ENCODE measurements at places on chromosomes 3 and 15. TPM values are rescaled to one million over a fixed set of nuclear protein-coding genes. Genes with fewer than 3 reads are reported as not detected.

Gene ADCY5
- not detected for total RNA-seq

Gene ADAMTS9
- not detected for total RNA-seq

Gene CHRNA7
- total RNA-seq = 1.2 TPM

Gene BCHE
- not detected for total RNA-seq

Gene GOLGA8H
- 0.55 TPM for total RNA-seq

Gene INAFM2
- total RNA-seq = 16.7 TPM

Gene SAMD7
- not detected for total RNA-seq

Gene ERICH6
- total RNA-seq = not detected

Gene FGD5
- total RNA-seq = not detected

Gene SERINC4
- 0.24 TPM for total RNA-seq

- DNase-seq = no peak
Measured at GRCh38 chr3:32240159-32240545, 1.7 kb downstream of the CMTM8 start.

DNA sequence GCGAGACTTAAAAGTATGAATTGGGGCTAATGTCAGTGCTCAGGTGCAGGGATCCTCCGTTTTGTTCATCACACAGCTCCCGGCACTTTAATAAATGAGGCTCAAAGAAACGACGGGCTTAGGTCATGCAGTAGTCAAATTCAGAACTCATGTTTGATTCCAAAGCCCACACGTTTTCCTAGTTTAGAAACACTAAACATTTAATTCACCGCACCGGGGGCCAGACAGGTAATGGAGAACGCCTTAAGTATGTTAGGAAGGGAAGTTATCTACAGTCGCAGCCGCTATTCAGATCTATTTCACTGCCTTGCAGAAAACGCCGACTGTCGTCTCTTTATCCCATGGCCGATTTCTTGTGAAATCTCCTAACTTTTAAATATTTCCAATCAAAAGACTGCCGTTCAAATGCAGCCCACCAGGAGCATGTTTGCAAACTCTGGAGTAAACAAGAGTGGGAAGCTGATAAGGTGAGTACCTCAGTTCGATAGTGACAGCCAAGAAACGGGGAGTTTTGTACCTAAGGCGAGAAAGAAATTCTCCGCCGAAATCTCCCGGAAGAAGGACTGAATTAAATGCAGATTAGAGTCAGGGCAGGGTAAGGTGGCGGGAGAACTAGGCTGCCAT, 569 bp downstream of the HIGD2B start:
- DNase-seq = no peak

DNA sequence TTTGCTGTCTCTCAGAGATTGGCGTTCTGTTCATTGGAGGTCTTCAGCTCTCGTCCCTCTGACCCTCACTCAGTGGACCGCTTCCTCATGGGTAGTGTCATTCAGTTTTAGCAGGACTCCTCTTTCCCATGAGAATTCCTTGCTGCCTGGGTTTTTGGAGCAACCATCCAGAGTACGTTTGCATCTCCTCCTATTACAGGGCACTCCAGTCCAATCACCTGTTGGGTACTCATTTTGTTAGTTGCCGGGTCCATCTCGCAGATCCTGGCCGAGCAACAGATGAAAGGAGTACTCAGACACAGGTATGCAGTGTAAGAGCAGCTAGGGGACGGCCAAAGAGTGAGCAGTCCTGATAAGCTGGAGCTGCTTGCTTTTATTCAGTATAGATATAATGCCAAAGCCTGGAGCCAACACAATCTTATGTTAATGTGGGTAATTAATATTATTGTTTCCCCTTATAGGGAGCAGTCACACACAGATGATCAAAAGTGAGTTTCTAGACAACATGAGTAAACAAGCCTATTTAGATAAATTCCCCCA, 49.6 kb downstream of the ISG20 start:
- no peak for DNase-seq

DNA sequence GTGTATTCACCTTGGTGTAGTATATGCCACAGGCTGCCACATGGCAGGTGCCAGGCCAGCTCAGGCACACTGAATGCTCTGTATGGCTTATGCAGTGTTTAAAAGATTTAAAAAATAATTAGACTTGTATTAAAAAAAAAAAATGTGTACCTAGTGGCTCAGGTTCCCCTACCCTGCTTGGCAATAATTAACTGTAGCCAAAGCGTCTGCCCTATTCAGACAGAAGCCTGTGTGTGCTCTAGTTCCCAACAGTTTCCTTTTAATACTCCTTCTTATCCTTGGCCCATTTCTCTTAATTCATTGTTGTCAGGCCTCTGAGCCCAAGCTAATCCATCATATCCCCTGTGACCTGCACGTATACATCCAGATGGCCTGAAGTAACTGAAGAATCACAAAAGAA, 752.2 kb upstream of the CFAP20DC start:
- no peak for DNase-seq

DNA sequence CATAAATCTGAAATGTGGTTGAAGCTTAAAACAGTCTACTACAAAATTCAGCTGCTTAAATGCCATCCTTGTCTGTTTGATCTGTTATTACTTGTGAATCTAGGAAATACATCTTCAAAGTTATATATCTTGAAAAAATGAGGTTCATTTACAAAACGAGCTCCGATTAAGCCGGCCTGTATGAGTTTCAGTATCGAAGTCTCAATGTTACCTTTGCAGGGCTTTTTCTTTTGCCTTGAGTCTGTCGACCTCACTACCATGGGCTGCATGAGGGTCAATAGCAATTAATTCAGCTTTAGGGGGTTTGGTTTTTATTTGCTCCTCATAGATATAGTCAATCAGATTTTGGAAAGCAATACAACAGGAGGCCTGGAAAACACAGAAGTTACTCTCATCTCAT, 23.2 kb downstream of the ERICH6 start:
- DNase-seq = no peak

- DNase-seq = no peak
Measured at GRCh38 chr15:75143738-75144334, 57.8 kb upstream of the C15orf39 start.

GRCh38 chr3:99418709-99419108, 219.7 kb upstream of the COL8A1 start:
- no peak for DNase-seq

GRCh38 chr3:147945968-147946519, 536.9 kb downstream of the ZIC1 start:
- no peak for DNase-seq

DNA sequence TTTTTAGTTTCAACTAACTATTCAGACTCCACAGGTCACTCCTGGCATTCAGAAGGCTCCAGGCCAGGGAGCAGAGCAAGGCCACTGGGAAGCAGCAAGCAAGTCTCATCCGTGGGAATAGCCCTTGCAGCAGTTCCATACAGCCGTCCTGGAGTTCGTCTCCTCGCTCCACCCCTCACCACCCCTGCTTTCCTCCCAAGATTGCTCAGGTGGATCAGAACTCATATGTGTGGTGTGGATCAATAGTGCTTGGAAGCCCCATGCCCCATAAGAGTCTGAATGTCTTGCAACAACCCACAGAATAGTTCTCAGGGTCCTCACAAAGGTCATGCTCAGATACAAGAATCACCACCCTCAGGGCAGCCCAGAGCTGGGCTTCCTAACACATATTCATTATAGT, 44.5 kb downstream of the SUSD5 start:
- no peak for DNase-seq

DNA sequence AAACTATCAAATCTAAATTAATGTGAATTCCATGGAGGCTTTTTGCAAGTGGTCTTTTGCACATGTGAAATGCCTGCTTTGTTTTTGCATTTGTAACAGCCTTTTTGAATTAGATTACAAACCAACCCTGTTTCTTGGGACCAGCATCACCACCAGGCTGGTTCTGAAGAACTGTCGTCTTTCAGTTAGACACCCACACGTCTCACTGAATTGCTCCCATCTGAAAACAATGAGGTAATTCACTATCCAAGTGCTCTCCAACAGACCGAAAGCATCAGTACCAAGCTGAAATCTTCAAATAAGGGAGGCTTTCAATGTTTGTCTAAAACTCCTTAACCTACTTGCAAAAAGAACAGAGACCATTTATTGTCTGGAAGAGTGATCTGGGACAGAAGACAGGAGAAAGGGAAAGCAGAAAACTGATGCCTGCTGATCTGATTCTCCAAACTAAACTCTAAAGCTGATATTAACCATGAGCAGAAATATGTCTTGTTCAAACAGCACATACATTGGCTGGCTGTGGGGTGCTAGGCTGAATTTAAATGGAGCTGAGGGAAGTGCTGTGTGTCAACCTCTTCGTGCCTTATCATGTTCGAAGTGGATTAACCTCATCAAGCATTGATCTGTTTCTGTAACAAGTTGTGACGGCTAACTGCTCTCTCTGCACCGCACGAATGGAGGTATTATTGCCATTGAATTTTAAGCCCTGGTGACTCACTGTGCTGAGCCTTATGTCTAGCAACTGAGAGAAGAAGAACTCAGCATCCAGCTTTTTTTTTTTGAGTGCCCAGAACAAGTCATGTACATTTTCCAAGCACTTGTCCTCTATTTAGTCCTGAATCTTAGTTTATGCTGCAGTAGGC, 213.7 kb upstream of the P2RY1 start:
- no peak for DNase-seq

DNA sequence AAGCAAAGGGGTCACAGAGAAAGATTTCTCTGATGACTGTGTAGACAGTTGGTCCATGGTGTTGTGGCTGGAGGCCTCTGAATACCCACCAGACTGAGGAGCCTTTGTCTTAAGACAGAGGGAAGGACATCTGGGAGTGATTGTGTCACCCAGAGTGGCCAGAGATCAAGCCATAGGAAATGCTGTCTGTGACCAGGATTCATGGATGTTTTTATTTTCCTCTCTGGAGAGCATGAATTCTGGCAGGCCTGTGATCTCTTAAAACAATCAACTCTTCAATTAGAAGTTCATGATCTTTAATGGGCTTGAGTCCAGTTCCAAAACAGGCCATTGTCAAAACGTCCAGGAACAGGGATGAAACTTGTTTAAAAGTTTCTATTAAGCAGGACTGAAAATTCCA, 198.9 kb upstream of the CTDSPL start:
- DNase-seq = no peak

Data from natural killer cell treated with Interleukin-12 subunit alpha and Interleukin-12 subunit beta and Interleukin-15 and Interleukin-18, amount 100 ng/mL, for 72 hours (primary cell).